Kidney epithelial cell (primary cell): ENCODE measurements at places on chromosomes 16 and 17. TPM values are rescaled to one million over a fixed set of nuclear protein-coding genes. Genes with fewer than 3 reads are reported as not detected.

DNA sequence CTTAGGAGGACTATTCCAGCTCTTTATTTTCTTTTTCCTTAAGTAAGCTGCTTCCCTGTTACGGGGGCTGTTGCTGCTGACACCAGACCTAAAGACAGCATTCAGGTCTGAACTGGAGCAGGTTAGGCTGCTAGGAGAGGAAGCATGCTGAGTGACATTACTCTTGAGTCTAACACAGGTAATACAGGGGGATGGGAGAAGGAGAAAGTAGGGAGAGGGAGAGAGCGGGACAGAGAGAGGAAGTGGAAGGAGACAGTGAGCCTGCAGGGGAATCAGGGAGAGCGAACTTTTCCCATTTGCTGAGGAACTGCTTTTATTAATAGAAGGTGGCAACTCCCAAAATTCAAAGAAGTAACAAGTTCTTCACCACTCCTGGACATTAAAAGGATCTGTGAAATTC is 130.9 kb downstream of the PARN start:
- DNase-seq, result no peak

DNA sequence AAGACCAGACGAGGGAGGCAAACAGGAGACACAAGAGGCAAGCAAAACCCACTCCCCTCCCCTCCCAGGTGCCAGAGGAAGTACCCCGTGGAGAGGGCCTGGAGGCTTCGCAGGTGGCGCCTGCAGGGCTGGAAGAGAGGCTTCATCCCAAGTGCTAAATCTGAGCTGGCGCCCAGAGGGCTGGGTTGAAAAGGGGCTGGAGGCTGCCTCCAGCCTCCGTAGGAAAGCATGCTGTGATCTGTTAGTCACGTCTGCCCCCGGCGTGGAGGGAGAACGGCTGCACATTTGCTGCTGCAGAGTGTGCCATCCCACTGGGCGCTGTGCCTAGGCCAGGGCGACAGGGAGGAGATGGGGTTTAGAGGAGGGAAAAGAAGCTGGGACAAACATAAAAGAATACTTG is 16.9 kb downstream of the RPH3AL start:
- DNase-seq, result no peak

DNA sequence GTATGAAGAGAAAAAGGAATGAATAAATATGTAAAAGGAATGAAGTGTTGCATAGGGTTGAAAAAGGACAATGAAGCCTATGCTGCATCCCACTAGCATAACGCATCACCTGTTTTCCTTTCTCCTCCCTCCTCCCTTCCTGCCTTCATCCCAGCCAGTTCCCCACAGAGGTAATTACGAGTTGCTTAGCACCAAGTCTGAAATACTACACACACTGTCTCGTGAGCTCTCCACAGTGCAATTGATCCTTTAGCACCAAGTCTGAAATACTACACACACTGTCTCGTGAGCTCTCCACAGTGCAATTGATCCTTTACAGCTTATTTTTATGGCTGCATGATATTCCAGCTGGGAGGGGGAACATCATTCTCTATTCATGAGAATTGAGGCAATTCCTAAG is 1.1 kb upstream of the DRC7 start:
- no peak for DNase-seq

GRCh38 chr16:56289862-56290261 is 98.6 kb downstream of the GNAO1 start:
- DNase-seq, result no peak

Gene BCAR1
- 93.8 and 119 TPM in 2 replicates for total RNA-seq

DNA sequence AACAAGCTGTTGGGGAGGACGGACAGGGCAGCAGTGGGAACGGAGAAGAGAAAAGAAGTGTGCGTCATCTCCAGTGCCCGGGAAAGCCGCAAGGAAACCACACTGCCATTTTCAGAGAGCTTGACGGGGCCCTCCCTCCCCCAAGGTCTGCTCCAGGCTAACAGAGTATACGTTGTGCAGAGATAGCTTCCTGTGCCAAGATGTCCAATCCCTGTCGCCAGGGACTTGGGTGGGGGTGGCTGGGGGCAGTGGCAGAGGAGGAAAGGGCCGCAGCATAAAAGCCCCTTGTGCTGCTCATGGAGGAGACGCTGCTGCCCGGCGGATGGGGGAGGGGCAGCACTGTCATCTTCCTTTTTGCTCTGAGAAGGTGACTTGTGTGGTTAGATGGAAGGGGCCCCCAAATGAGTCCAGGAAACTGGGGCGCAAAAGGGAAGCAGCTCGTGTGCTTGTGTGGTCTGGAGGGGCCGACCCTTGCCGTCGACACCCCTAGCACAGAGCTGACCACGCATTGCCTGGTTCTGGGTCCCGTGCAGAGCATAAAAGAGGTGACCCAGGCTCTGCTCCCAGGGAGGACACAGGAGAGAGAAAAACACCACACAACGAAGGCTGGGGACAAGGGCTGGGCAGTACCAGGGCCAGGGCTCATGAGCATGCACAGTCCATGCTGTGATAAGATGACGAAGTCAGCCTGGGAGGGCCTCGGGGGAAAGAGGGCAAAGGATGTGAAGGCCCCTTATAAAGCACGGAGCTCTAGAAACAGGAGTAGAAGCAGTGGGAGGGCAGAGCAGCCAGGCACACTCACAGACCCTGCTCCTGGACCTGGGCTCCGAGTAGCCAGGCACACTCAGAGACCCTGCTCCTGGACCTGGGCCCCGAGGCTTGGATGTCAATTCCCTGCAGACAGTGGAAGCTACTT is 372.7 kb downstream of the SLC39A11 start:
- no peak for DNase-seq

DNA sequence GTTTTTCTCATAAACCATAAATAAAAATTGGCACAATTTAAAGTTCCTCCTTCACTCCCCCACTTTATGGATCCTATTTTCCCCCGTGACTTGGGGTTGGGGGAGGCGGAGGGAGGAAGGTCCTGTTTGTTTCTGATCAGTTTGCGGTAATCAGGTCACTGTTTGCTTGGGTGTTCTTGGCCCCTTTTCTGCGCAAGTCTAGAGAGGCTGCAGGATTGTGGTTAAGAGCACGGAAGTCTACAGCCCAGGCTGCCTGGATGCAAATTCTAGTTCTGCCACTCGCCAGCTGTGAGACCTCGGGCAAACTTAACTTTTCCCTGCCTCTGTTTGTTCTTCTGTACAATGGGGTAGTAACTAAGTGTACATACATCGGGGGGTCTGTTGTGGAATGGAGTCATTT is 12.1 kb downstream of the ATP2C2 start:
- DNase-seq, result no peak

Gene PKMYT1
- 5.1 and 6.1 TPM in 2 replicates for total RNA-seq

Gene PRSS8
- total RNA-seq, result 146 and 169 TPM in 2 replicates

Gene NRN1L
- total RNA-seq, result 1.1 and 2.9 TPM in 2 replicates

DNA sequence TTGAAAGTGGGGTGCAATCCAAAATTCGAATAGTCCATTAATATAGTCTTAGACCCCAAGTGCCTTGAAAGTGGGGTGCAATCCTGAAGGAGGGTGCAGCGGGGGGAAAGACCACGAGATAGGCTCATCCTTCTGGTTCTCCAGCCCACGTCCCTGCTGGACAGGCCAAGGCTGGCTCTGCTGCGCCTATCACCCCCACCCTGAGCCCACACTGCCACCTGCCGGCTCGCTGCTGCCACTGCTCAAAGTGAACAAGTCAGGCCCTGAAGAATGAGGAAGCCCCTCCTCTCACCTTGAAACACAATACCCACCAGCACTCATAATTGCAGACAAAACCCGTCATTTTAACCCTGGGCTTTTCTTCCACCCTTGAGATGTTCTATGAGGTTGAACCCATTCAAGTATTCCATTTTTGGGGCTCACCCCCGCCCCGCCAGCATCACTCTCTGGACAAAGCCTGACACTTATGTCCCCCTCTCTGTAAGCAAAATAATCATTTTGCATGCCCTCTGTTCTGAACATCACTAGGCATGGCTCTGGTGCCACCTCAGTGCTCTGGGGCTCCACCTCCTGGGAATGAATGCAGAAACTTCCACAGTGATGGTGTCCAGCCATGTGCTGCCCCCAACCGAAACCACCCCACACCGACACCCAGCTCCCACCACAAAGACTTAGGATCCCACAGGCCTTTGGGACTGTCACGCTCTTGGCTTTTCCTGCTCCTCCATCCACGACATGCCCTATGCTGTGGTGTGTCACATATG is 56.8 kb downstream of the BEAN1 start:
- DNase-seq, result no peak

- DNase-seq, result peak; percentile 95
These were observed 429 bp upstream of the NR1D1 start for GRCh38 chr17:40100669-40101366.

Gene CSF3
- not detected in 2 replicates for total RNA-seq

Gene LGALS9
- total RNA-seq, result 1.9 and 3.4 TPM in 2 replicates

DNA sequence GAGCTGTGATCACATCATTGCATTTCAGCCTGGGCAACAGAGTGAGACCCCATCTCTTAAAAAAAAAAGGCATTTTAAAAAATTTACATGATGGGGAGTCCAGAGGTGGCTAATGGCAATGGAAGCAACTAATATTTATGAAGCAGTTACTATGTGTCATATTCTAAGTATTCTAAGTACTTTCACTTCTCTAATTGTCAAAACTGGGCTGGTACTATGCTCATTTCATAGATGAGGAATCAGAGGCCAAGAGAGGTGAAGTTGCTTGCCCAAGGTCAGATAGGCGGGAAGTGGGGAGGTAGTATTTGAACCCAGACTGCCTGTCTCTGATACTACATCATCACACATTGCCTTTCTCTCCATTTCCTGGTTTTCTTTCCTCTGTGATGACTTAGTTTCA is 50.7 kb downstream of the SLC5A11 start:
- no peak for DNase-seq

DNA sequence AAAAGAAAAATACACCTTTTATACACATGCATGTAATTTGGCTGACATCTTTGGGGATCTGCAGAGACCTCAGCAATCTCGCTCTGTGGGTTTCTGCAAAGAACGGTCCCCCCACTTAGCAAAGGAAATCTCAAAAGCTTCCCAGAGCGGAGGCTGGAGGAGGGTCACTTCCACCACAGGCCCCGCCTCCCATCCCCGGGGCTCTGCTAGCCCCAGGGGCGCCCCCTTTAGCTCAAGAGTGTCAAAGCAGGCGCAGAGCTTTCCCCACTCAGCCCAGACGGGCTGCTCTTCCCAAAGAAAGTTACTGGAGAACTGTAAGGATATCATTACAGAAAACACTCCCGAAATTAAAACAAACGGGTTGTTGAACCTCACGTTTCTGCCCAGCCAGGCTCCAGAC is 11.4 kb downstream of the SLC13A5 start:
- no peak for DNase-seq

Gene C16orf89
- total RNA-seq, result 1.0 TPM in 1 of 2 replicates, not detected in the other

DNA sequence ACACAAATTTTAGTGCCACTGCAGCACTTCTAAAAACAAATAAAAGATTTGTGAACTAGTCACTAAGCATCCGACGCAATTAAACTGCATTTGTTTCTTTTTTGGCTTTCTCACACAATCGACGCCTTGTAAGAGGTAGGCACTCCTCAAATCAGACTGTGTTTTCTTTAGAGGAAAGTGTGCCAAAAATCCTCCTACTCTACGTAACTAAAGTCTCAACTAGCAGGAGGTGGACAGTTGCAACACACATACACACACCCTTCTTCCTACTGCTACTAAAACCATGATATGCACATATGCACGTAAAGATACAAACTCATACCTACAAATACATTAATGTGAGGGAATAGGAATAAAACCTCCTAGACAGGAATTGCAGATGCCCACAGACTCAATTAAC is 844.7 kb upstream of the SOX9 start:
- no peak for DNase-seq

DNA sequence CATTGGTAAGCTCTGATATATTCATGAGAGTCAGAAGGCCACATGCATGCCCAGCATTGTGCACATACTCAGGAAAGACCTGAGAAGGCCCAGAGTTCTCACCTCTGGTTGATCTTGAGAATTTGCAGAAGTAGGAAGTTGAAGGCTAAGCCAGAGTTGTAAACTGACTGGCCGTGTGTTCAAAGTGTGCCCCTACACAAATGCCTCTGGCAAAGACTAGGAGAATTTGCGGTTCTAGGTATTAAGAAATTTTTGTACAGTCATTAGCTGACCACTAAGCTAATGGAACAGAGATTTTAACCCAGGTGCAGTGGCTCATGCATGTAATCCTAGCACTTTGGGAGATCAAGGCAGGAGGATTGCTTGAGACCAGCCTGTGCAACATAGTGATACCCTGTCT is 25.0 kb downstream of the FBXL20 start:
- no peak for DNase-seq

Gene RMI2
- total RNA-seq, result 5.6 and 6.0 TPM in 2 replicates

GRCh38 chr16:78092758-78093157 is 6.7 kb upstream of the WWOX start:
- DNase-seq, result no peak

DNA sequence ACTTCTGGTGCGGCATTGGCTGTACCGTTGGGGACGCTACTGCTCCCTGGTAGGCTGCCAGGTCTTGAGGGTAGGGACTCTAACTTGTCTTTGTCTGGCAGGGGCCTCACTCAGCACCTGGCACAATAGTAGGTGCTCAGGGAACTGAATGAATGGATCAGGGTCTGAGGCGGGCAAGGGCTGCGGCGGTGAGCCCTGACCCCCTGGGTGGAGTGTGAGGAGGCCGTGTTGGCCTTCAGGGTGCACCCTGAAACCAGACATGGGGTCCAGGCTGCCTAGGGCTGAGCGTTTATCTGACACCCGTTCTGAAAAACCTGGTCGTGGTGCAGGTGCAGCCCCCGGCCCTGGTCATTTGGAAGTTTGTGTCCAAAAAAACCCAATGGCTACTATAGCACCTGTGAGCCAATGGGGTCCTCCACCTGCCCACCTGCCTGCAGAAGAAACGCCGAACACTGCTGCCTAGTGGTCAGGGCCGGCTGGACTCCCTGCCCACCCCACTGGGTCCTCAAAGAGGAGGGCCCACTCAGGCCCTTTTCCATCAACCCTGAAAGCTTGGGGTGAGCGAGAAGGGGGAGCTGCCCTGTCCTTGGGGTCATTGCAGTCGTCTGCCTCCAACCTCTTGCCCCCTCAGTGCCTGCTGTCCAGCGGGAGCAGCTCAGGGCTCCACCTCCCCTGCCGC is 4.9 kb upstream of the ATP6V0C start:
- DNase-seq, result no peak

GRCh38 chr17:881778-882177 is 97.8 kb downstream of the NXN start:
- DNase-seq, result no peak

Gene TLCD3A
- 28.3 and 38.4 TPM in 2 replicates for total RNA-seq

Gene MARCHF10
- 1.3 TPM in 2 replicates for total RNA-seq

DNA sequence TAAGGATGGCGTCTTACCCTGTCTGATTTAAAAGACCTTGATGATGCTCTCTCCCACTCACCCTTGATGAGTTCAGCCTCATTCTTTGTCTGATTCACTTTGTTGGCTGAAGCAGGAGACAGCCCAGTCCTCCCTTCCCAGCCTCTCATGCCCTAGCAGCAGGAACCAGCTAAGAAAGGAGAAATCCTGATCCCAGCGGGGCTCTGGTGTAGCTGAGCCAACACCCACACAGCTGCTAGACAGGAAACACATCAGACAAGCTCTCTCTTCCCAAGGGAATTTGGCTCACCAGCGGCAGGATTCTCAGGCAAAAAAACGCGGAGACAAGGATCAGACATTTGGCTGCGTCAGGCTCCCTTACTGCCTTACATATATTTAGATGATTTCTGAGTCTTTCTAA is 211.5 kb downstream of the CDH11 start:
- no peak for DNase-seq
